Germinal center (tissue), 1 donor: ENCODE measurements at places on chromosomes 1 and 21.

GRCh38 chr1:41894101-41894807 is 24.5 kb downstream of the HIVEP3 start:
- DNase-seq: no peak

DNA sequence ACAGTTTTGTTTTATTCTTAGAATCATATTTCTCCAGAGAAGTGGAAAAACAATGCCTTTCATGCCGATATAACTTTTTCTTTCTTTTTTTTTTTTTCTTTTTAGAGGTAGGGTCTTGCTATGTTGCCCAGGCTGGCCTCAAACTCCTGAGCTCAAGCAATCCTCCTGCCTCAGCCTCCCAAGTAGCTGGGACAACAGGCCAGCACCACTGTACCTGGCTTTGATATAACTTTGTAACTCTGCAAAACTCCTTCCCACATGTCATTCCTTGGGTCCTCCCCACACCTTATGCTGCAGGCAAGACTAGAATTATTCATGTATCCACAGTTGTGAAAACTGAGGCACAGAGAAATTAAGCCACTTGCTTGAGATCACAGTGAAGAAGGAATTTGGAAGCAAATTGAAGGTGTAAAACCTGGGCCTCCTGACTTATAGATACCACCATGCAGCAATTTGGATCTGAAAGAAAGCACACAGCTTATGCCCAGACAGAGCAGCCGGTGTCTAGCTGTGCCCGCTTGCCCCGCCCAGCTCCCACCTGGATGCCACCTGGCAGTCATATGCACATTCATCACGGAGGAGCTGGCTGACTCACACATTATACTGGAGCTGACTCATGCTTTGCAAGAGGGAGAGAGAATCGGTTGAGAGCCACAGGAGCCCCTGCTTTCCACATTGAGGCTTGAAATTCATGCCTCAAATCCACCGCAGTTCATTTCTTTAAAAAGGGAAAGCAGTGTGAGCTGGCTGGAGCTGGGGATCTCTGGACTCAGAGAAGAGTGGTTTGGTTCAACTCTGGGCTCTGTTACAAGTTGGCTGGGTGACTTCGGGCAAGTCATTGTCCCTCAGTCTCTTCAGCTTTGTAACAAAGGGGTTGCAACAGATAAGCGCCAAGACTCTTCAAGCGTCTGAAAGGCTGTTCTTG is 8.3 kb upstream of the SLC2A1 start:
- no peak for DNase-seq

DNA sequence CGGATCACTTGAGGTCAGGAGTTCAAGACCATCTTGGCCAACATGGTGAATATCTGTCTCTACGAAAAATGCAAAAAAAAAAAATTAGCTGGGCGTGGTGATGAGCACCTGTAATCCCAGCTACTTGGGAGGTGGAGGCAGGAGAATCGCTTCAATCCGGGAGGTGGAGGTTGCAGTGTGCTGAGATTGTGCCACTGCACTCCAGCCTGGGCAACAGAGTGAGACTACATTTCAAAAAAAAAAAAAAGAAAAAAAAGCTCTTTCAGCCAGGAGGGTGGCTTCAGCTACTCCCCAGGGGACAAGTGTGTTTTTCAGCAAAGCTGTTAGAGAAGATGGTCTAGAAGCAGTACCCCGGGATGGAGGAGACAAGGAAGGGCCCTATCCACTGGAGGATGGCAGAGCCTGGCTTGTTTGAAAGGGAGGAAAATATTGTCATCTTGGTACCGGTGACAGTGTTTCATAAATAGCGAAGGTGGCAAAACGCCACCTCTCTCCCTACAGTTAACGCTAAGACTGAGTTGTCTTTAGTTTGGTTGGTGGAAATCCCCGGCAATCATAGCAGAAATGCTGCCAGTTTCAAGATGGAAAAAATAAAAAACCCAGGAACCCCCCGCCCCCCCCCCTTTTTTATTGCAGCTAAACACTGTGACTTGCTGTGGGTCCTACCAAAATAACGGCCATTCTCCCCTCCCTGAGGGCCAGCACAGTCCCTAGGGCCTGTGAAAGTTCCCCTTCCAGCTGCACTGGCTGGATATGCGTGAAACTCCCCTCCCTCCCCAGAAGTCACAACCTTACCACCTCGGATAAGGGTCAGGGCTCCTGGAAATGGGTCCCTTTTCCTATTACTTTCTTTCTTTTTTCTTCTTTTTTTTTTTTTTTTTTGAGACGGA is 3.5 kb downstream of the PIK3CD start:
- DNase-seq: peak; percentile 63

DNA sequence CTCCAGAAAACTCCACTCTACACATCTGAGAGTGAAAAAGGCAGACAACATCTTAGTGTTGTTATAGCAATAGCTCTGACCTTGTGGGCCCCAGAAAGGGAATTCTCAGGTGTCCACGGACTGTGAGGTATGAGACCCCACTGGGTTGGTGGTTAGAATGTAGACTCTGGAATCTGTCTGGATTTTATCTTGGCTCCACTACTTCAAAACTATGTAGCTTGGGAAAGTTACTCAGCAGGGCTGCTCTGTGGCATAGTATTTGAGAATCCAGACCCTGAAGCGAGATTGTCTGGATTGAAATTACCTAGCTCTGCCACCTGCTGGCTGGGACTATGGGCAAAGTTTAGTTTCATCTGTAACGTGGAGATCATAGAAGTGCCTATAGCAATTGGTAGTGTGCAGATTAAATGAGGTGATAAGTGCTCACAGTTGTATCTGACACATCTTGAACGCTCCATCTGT is 25.8 kb downstream of the PRDM2 start:
- DNase-seq: peak; percentile 51

- DNase-seq: no peak
Observed at GRCh38 chr1:26743426-26744059, 44.2 kb upstream of the PIGV start.

GRCh38 chr21:31397939-31398338 is 53.9 kb upstream of the TIAM1 start:
- DNase-seq: no peak

DNA sequence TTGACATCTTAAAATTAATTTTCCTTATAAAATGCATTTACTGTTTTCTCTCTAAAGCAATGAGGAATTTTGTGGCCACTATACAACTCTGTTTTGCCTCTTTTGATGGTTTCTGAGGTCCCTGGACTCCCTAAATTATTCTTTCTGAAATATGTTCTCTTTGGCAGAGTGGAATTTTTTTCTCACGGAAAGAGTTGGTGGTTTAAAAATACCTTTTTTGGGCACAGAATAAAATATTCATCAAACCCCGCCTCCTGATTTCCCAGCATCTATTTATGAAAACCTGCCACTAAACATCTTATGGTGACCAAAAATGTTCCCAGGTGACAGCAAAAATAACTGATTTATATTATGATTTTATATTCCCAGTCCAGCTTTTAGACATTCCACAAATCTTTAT is 165.3 kb upstream of the SYT6 start:
- DNase-seq: no peak

GRCh38 chr1:210441028-210441427 is 112.3 kb downstream of the HHAT start:
- DNase-seq: no peak

- no peak for DNase-seq
Observed at GRCh38 chr1:36941316-36941978, 92.9 kb downstream of the GRIK3 start.

GRCh38 chr1:53341961-53342707 is 14.3 kb upstream of the LRP8 start:
- no peak for DNase-seq

DNA sequence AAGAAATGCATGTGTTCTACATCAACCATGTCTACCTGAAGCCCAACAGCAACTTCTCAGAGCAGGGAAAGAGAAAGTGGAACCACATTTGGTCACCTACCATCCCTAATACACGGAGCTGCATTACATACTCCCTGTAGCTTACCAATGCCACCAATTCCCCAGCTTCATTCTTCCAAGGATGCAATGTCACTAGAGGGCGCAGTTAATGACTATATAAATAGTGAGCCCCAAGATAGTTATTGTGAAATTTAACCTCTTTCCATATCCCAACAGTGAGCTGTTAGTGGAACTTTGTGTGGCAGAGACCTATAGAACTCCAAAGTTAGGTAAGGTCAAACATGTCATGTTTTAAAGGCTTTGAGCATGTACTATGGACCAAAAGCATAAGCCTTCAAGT is 618.3 kb downstream of the SMYD3 start:
- peak; percentile 10 for DNase-seq

- DNase-seq: peak; percentile 75
Observed at GRCh38 chr1:44807364-44808062, 362 bp upstream of the DYNLT4 start.

GRCh38 chr1:38744452-38745350 is 114.9 kb downstream of the RRAGC start:
- DNase-seq: no peak

DNA sequence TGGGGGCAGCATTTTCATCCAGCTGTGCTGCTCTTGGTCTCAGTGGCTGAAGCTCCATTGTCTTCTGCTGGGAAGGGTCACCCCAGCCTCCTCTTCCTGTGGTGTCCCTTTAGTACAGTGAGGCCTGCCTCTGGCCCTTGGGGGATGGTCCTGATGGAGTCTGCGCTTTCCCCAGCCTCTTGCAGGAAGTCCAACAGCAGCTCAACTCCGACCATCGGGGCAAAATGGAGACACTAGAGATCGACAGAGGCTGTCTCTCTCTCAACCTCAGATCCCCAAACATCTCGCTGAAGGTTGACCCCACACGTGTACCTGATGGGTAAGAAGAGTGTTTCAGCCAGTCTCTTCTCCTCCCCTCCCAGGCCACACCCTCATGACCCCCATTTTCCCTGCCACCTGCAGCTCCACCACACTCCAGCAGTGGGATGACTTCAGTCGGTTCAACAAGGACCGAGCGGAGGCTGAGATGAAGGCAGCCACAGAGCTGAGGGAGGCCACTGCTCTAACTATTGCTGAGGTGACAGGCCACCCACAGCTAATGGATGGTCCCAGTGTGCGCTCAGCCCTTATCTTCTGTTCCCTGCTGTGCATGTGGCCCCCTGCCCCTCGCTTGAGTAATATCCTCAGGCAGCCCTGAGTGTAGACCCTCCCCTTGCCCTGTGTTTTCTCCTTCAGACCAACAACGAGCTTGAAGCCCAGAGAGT is 2.0 kb upstream of the ADPRS start:
- DNase-seq: no peak

DNA sequence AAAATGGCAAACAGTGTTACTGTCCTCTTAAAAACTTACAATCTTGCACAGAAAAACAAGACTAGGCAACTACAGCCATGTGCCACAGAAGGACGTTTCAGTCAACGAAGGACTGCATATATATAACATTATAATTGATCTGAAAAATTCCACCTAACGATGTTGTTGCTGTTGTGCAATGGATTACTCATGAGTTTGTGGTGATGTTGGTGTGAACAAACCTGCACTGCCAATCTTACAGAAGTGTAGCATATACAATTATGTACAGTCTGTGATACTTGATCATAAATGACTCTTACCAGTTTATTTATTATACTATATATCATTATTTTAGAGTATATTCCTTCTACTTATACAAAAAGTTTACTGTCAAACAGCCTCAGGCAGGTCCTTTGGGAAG is 6.8 kb upstream of the VAMP4 start:
- DNase-seq: no peak

- DNase-seq: no peak
Observed at GRCh38 chr1:247337961-247338360, 6.3 kb upstream of the ZNF496 start.

- no peak for DNase-seq
Observed at GRCh38 chr1:22140694-22141093, 2.2 kb downstream of the WNT4 start.

- DNase-seq: no peak
Observed at GRCh38 chr1:51714374-51715019, 97.6 kb downstream of the OSBPL9 start.

- no peak for DNase-seq
Observed at GRCh38 chr1:85278853-85279314, 2.5 kb upstream of the BCL10 start.

GRCh38 chr1:31605908-31606427 is 11.5 kb upstream of the HCRTR1 start:
- DNase-seq: peak; percentile 37

DNA sequence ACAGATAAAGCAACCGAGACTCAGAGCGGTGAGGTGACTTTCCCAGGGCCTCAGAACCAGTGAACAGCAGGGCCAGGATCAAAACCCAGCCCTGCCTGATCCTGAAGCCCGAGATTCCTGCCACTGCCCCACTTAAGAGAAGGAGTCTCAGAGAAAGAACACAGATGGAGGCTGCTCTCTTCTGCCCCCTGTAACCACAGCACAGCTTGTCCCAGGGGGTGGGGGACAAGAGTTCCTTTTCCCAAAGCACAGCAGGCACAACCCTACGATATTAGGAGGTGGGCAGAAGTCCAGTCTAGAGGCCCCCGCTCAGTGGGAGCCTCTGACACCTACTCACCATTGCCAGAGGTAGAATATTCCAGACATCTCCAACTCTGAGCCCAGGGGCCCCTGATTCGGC is 24.0 kb upstream of the VWA5B1 start:
- no peak for DNase-seq

DNA sequence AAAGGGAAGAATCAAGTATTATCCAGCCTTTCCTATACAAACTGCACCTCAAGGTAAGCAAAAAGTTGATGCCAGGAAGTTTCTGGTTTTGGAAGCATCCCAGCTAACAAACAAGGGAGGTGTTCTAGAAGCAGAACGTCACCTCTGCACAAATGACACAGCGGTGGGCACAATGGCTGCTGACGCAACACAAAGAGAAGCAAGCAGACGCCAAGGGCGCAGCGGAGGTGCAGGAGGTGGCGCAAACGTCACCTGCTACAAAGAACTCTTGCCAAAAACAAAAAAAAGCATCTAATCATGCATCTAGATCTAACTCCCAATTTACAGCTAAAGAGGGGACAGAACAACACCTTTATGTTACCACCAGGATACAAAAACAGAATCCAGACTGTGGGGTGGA is 88.5 kb downstream of the NPHP4 start:
- no peak for DNase-seq

GRCh38 chr1:100718581-100718980 is 961 bp upstream of the VCAM1 start:
- no peak for DNase-seq

- no peak for DNase-seq
Observed at GRCh38 chr21:44271558-44272283, 10.0 kb upstream of the DNMT3L start.

GRCh38 chr1:94953107-94953506 is 26.2 kb upstream of the CNN3 start:
- DNase-seq: no peak

GRCh38 chr1:190738317-190738716 is 260.7 kb upstream of the BRINP3 start:
- no peak for DNase-seq

GRCh38 chr1:233490488-233490887 is 123.4 kb upstream of the KCNK1 start:
- DNase-seq: no peak

DNA sequence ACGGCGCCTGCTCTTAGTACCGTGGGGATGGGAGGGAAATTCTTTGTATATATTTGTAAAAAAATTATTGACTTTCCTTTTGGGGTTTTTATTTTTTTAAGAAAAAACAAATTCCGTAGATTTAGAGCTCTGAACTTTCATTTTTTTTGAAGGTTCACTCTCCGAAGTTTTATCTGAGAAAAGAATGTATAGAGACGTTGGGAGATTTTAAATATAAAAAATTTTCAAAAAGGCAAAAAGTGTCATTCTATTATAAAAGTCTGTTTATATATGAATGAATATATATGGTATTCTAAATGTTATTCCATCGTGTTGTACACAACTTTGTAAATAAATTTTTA is 2.4 kb downstream of the FOXD3 start:
- DNase-seq: no peak
